ENCODE measurements at places on chromosomes 11 and 22.
A peak's percentile ranks its signal among the peaks of the same experiment; 100 is the strongest.

- no peak for DNase-seq
Measured at GRCh38 chr22:22022947-22023534, 40.5 kb upstream of the TOP3B start.

- DNase-seq, result peak; percentile 76
Measured at GRCh38 chr22:30183861-30184278, 62.7 kb downstream of the LIF start.

DNA sequence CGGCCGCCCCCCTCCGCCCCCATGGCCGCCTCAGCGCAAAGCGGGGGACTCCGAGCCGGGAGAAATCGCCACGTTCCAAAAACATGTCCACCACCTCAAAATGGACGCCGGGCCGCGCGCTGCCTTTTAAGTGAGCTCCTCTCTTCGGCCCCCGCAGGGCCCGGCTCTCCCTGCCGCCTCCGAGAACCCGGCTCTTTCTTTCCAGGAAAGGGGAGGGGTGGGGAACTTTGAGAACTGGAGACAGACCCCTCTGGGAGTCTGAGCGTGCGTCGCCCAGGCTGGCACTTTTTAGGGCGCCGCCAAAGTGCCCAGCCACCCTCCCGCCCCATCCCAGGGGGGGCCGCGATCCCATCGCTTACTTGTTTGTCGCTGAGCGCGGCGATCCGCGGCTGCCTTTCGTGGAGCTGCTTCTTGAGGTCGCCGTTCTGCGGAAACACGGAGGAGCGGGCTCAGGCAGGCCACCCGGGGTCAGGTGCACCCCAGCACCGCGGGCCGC lies 1.6 kb downstream of the PHF21B start:
- DNase-seq, result no peak

- DNase-seq, result no peak
Measured at GRCh38 chr22:35928285-35928798, 100.3 kb downstream of the RBFOX2 start.

DNA sequence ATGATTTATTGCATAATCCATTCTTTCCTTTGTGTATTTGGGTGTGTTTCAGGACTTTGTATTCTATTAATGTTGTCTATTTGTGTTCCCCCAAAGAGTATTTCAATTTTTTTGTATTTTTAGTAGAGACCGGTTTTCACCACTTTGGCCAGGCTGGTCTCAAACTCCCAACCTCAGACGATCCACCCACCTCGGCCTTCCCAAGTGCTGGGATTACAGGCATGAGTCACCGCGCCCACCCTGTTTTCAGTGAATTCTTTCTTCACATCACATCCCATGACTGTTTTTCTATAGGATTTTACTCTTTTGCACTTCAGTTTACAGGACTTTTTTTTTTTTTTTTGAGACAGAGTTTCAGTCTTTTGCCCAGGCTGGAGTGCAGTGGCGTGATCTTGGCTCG lies 46.3 kb downstream of the RBX1 start:
- no peak for DNase-seq

GRCh38 chr22:32880893-32881596 lies 79.5 kb downstream of the TIMP3 start:
- peak; percentile 90 for DNase-seq

DNA sequence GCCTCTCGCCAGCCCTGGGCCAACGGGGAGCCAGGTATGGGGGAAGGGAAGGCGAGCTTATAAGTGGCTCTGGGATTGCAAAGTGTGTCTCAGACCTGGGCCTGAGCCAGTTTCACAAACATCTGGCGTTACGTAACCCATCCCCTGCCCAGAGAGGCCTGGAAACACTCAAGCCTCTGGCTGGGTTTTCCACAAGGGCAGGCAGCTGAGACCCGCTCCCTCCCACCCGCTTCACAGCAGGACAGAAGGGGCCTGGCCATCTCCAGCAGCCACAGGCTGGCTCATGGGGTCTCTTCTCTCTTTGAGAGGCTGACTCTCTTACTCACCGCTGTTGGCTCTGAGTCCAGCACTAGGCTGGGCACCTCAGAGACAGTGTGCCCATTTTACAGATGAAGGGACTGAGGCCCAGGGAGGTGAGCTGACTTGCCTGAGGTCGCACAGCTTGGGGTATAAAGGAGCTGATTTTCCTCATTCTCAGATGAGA lies 44.5 kb downstream of the TRIOBP start:
- DNase-seq, result peak; percentile 99

DNA sequence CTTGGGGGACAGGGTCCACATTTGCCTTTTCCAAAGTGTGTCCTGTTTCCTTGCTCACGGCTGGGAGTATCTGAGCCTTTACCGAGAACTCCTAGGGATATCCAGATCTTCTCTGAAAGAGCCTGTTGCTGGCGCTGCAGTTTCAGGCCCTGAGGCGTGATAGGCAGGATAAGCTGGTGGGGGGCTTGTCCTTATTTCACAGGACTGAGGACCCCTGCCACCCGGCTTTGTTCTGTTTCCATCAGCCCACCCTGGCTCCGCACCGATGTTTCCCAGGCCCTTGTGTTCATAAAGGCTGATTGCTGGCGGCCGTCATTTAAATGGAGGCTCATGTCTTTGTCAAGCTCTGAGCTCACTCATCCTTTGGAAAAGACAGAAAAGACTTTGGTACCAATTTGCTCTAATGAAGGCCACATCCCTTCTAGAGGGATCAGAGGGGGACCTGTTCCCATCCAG lies 9.4 kb upstream of the NPTXR start:
- no peak for DNase-seq

- peak; percentile 50 for DNase-seq
Measured at GRCh38 chr11:66081505-66081904, 11.4 kb downstream of the PACS1 start.

DNA sequence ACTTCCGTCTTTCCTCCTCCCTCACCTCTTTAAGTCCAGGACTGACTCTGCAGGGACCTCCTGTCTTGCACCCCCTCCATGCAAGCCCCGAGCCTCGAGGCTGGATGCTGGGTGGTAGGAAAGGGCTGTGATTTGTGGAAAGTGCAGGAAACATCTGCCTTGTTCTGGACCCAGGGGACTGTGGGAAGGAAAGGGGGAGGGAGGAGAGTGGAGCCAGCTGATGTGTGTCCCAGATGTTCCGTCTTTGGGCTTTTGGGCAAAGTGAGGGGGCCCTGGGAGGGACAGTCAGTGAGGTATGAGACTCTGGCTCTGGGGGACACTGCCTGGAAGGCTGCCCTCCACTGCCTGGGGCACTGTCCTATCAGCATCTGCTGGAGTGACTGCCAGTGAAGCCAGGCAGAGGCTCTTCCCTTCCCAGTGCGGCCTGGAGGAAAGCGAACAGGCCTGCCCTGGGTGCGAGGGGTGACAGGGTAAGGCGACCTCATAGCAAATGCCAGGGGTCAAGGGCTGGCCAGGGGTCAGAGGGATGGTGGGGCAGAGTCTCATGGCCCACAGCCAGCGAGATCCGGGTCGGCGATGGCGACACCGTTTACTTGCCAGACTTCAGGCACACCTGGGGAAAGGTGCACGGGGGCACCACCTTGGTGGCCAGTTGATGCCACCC lies 1.7 kb downstream of the MRGPRD start:
- no peak for DNase-seq

DNA sequence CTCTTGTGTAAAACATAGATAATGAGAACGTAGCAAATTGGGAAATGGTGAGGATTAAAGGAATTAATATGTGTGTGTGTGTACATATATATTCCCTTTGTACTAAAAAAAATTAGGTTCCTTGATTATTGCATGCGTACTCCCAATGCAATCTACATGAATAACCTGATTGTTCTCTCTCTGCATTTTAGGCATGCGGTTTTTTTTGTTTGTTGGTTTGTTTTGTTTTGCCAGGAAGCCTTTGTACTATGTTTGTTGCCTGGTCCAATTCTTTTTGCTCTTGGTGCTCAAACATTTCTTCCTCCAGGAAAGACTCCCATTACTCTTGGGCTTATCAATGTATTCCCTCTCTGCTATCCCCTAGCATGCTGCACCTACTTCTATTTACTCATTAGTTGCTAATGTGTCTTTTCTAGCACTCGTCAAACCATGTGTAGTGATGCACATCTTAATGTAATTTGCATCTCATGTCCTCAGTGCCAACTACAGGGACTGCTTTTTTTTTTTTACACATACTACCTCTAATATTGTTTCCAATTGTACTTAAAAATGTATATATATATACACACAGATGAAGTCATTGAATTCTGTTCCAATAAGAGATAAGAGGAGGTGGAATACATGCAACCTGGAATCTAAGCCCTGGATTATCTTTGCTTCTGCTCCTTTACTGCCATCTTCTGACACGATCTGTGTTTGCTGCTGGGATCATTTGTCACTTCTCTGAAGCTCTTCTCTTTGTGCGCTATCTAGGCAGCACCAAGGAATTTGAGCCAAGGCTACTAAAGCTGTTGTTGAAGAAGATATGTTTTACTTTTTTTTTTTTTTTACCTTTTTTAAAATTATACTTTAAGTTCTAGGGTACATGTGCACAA lies 197.2 kb upstream of the ANO3 start:
- peak; percentile 60 for DNase-seq

DNA sequence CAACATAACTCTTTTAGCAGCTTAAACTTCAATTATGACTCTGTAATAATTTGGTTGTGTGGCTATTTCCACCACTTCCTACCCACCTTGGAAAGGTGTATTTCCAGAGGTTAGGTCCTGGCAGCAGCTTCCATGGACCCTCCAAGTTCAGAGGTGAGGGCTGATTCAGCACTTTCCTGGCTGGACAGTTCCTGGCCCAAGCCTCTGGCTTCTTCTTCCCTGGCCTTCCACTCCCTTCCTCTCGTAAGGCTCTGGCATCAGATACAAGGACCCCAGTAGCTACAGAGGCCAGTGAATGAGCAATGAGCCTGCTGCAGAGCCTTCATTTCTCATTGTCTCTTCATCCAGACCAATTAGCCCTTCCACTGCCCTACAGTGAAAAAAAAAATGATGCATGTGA lies 98.1 kb upstream of the KIRREL3 start:
- no peak for DNase-seq

DNA sequence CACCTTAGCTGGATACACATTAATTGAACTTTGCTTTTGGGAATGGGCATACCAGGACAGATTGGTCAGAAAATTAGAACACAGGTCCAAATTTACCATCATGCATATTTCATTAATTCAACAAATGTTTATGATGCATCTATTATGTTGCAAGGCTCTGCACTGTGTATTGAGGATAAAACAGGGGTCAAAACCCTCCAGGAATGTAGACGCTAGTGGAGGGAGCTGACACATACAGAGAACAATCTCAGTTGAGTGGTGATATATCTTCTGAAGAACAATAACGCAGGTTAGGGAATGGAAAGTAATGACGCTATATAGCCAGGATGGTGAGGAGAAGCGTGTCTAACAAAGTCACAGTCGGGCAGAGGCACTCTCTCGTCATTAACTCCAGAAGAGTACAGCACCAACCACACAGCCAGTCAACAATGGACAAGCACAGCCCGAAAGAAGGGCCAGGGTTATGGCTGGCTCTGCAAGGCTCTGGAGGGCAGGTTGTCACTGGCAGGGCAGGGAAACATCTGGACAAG lies 3.8 kb downstream of the FLI1 start:
- DNase-seq, result peak; percentile 51

GRCh38 chr22:22810018-22810427 lies 77.6 kb upstream of the IGLL5 start:
- DNase-seq, result no peak

GRCh38 chr11:126720539-126721235 lies 279.9 kb downstream of the KIRREL3 start:
- DNase-seq, result no peak

- peak; percentile 82 for DNase-seq
Measured at GRCh38 chr22:43883012-43883661, 8.7 kb downstream of the PNPLA5 start.

DNA sequence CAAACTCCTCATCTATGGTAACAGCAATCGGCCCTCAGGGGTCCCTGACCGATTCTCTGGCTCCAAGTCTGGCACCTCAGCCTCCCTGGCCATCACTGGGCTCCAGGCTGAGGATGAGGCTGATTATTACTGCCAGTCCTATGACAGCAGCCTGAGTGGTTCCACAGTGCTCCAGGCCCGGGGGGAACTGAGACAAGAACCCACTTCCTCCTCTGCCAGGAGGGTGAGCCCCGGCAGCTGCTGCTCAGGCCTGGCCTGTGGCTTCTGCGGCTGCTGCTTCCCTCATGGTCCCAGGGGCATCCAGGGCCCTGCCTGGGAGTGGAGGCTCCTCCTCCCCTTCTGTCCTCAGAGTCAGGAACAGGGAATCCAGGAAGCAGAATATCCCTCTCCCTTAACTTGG lies 98.4 kb downstream of the ZNF280B start:
- no peak for DNase-seq

- DNase-seq, result no peak
Measured at GRCh38 chr22:29334696-29335344, 19.3 kb upstream of the RASL10A start.

DNA sequence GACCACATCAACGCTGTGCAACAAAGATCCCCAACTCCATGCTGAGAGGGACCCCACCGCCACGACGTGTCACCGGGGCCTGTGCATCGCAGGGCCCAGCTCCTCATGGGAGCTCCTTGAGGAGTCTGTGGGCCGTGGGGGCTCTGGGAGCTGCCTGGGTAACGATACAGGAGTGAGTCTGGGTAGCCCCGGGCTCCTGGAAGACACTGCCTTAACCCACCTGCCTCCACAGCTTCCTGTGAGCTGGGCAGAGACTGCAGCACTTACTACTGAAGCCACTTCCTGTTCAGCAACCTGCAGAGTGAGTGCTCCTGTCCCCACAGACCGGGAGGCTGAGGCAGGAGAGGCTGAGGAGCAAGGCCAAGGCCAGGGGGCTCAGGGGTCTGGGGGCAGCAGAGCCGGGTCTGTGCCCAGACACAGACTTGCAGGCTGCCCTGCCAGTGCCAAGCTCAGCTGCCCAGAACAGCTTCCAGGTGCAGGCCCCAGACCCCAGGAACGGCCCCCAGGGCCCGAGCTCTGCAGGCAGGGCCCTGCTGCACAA lies 226.7 kb downstream of the BRD1 start:
- no peak for DNase-seq

DNA sequence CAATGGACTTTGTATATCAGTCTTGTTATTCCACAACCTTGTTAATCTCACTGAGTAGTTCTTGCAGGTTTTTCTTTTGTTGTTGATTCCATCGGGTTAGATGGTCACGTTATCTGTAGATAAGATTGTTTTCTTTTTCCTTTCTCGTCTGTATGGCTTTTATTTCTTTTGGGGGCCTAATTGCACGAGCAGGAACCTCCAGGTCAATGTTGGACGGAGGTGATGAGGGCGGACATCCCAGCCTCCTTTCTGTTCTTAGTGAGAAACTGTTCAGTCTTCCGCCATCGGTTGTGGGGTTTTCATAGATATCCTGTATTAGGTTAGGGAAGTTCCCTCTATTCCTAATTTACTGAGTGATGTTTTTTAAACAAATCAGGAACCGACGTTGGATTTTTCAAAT lies 4.8 kb upstream of the PRR33 start:
- DNase-seq, result no peak

- no peak for DNase-seq
Measured at GRCh38 chr11:69702769-69703452, 911 bp downstream of the FGF19 start.
